Activated CD8-positive, alpha-beta T cell treated with anti-CD3 and anti-CD28 coated beads, Interleukin-2, amount 10 ng/mL, durations not matched to agents 7 days and 5 days (primary cell): ENCODE measurements at places on chromosomes 1 and 21. TPM values are rescaled to one million over a fixed set of nuclear protein-coding genes. Genes with fewer than 3 reads are reported as not detected.

DNA sequence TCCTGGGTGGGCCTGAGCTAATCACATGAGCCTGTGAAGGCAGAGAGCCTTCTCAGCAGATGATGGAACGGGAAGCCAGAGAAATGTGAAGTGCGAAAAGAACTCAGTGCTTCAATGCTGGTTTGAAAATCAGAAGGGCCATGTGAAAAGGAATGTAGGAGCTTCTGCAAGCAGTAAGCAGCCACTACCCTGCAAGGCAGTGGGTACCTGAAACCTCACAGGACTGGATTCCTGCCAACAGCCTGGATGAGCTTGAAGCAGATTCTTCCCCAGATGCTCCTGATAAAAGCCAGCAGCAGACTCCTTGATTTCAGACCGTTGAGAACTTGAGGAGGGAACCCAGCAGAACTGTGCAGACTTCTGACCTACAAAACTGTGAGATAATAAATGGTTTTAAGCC, 158.6 kb downstream of the SYT2 start:
- no peak overlapping the region for H3K4me3 ChIP-seq
- no peak for DNase-seq
- H3K27ac ChIP-seq = no peak overlapping the region
- H3K4me1 ChIP-seq = peaks cover 14% of the 10 kb centered on the region
- no peaks in the 10 kb centered on the region for H3K36me3 ChIP-seq

DNA sequence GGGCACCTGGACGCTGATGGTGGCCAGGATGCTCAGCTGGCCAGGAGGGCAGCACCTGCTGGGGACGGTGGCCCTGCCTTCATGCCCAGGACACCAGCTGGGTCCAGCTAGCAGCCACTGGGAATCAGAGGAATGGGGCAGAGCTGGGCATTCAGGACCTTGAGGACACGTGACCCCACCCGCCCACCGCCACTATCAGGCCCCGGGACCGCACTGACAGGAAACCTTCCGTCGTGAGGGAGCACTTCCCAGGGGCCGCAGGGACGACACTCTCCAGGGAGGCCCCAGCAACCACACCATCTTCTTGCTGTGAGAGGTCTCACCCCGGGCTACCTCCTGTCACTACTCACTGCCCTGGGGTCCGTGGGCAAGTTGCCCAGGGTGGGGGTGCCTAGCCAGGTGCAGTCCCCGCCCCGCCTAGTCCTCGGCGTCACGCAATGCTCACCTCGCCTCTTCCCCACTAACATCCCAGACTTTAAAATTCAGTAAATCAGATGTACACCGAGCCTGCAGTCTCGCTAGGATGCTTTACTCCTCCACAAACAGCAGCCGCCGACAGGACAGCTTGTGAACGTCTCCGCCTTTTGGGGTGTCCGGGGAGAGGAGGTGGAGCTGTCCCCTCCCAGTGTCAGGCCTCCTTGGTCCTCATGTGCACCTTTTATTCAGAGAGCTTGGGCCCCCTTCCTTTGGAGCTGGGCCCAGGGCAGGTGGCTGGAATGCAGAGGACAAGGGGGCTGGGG, 4.9 kb downstream of the VWA1 start:
- H3K4me3 ChIP-seq = no peak overlapping the region
- H3K36me3 ChIP-seq = no peaks in the 10 kb centered on the region
- peaks cover 4% of the 10 kb centered on the region for H3K27me3 ChIP-seq
- no peak for DNase-seq
- no peak overlapping the region for H3K27ac ChIP-seq

DNA sequence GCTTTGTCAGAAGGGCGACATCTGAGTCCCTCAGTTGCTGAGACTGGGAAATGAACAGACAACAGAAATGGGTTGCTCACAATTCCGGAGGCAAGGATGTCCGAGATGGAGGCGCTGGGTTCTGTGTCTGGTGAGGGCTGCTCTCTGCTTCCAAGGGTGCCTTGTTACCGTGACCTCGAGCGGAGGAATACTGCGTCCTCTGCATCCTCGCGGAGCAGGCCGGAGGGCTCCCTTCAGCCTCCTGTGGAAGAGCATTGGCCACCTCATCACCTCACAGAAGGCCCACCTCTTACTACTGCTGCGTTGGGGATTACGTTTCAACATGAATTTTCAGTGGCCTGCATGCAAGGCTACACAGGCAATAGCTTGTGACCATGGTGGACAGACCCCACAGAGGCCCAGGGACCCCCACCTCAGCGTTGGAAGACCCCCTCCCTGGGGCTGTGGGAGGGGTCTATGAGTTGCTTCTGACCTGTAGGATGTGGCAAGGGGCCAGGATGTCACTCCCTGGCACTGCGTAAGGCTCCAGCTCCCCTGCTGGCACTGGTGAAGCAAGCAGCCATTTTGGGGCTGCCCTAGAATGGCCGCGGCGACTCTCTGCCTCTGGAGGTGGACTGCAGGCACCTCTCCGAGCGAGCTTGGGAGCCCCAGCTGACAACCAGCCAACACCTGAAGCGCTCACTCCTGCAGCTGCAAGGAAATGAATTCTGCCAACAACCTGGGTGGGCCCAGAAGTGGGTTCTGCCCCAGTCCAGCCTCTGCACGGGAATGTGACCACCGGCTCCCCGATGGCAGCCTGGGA, 36.3 kb upstream of the COL6A1 start:
- no peak overlapping the region for H3K27ac ChIP-seq
- H3K4me1 ChIP-seq = no peaks in the 10 kb centered on the region
- no peak for DNase-seq
- H3K27me3 ChIP-seq = no peaks in the 10 kb centered on the region
- no peaks in the 10 kb centered on the region for H3K36me3 ChIP-seq

GRCh38 chr1:161172349-161172748, 5.0 kb downstream of the B4GALT3 start:
- peaks cover 34% of the 10 kb centered on the region for H3K4me1 ChIP-seq
- H3K36me3 ChIP-seq = peaks cover 54% of the 10 kb centered on the region
- H3K4me3 ChIP-seq = no peak overlapping the region
- H3K27ac ChIP-seq = peak overlapping the region; percentile 72
- H3K27me3 ChIP-seq = no peaks in the 10 kb centered on the region
- DNase-seq = no peak

GRCh38 chr1:116491700-116492357, 79.0 kb downstream of the CD58 start:
- DNase-seq = no peak
- H3K4me3 ChIP-seq = no peak overlapping the region
- H3K27me3 ChIP-seq = peaks cover 7% of the 10 kb centered on the region
- no peak overlapping the region for H3K27ac ChIP-seq
- peaks cover 12% of the 10 kb centered on the region for H3K4me1 ChIP-seq

GRCh38 chr1:17183388-17184160, 21.4 kb upstream of the PADI1 start:
- DNase-seq = no peak
- H3K27me3 ChIP-seq = peaks cover 20% of the 10 kb centered on the region
- no peak overlapping the region for H3K27ac ChIP-seq
- H3K36me3 ChIP-seq = peaks cover 3% of the 10 kb centered on the region

DNA sequence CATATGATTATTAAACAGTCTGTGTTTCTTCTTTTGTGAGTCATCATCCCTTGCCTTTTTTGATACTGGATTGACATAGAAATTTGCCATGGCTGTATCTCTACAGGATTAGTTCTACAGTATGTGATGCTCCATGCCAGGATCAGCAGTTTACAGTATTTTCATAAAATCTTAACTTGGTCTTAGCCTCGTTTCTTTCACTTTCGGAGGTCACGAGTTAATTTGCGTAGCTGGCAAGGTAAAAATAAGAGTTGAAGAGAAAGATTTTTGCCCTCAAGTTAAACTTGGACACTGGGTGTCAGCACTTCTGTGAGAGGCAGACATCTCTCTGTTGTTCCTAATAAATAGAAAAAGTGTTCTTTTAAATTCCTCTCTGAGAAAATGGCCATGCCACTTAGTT, 79.1 kb downstream of the CACNA1E start:
- H3K4me3 ChIP-seq = no peak overlapping the region
- peaks cover 10% of the 10 kb centered on the region for H3K27me3 ChIP-seq
- H3K27ac ChIP-seq = no peak overlapping the region
- DNase-seq = no peak

DNA sequence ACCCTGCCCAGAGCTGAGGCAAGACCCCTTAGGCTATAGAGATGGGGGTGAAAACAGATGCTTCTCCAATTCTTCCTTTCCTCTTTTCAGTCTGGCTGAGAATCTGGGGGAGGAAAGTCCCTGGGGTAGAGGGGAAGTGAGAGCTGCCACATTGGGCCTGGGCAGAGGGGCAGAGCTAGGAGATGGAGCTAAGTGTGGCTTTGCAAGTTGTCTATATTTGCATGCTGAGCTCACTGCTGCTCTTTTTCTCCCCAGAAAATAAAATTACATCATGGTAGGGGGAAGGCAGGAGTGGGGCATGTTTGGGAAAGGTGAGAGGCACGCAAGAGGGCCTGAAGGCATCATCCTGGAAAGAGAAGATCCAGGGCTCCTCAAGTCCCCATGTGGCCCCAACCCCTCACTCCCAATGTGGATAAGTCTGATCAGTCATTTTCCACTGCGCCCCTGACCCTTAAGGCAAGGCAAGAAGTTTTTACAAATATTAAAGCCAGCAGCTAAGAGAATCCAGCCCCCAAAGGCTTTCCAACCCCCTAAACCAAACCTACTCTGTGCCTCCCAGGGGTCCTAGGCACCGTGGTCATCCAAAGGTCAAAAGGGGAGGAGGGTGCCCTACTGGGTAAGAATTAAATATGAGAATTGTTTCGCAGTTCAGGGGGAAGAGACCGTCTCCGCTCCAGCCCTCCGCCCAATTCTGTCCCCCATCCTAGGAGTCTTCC, 500 bp upstream of the PEA15 start:
- no peak for DNase-seq
- H3K27ac ChIP-seq = peak overlapping the region; percentile 86
- peaks cover 2% of the 10 kb centered on the region for H3K27me3 ChIP-seq
- peak overlapping the region; percentile 84 for H3K4me3 ChIP-seq
- peaks cover 11% of the 10 kb centered on the region for H3K36me3 ChIP-seq
- H3K4me1 ChIP-seq = peaks cover 25% of the 10 kb centered on the region

DNA sequence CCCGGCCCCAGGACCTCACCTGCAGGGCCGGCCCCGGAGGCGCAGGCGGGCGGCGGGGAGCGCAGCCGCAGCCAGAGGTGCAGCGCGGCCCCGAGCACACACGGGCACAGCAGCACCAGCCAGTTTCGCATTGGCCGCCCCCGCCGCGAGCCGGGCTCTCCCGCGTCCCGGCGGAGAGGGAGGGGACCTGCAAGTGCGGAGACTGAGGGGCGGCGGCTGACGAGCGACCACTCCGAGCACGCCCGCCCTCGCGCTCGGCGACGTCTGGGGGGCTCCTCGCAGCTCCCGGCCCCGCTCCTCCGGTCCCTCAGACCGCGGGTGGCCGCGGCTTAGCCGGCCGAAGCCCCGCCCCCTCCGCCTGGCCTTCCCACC, at the start of gene B3GALNT2:
Gene B3GALNT2 (minus strand): TSS at position 331 of the 372 bp plus-strand sequence. CDS start 200 bp downstream, at position 131.
- H3K27ac ChIP-seq = peak within 1 kb of the TSS; percentile 97
- no peak for DNase-seq
- peak within 1 kb of the TSS; percentile 90 for H3K4me3 ChIP-seq
- H3K4me1 ChIP-seq = peaks cover 19% of the 10 kb centered on the region
- peaks cover 3% of the 10 kb centered on the region for H3K36me3 ChIP-seq

Gene DIO1
- total RNA-seq = not detected

Gene TRIM45
- total RNA-seq = 0.87 TPM

Gene ANKRD35
- total RNA-seq = 0.76 TPM
